Stimulated activated CD4-positive, alpha-beta T cell treated with anti-CD3 and anti-CD28 coated beads, Interleukin-1b, Interleukin-23, amount 100 ng/mL, for 1 hour (primary cell): ENCODE measurements at places on chromosomes 7 and 10.

GRCh38 chr10:131902211-131902610, 1.4 kb downstream of the PPP2R2D start:
- DNase-seq = no peak

GRCh38 chr7:156119771-156120170, 307.5 kb upstream of the SHH start:
- DNase-seq = no peak

DNA sequence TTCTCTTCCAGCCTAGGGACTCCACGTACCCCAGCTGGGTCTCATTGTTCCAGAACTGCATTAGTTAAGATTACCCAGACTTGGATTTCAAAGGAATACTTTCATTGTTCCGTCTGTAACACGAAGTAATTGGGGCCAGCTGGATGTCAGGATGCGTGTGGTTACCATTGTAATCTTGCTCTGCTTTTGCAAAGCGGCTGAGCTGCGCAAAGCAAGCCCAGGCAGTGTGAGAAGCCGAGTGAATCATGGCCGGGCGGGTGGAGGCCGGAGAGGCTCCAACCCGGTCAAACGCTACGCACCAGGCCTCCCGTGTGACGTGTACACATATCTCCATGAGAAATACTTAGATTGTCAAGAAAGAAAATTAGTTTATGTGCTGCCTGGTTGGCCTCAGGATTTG, 21.0 kb downstream of the LRRC17 start:
- no peak for DNase-seq

DNA sequence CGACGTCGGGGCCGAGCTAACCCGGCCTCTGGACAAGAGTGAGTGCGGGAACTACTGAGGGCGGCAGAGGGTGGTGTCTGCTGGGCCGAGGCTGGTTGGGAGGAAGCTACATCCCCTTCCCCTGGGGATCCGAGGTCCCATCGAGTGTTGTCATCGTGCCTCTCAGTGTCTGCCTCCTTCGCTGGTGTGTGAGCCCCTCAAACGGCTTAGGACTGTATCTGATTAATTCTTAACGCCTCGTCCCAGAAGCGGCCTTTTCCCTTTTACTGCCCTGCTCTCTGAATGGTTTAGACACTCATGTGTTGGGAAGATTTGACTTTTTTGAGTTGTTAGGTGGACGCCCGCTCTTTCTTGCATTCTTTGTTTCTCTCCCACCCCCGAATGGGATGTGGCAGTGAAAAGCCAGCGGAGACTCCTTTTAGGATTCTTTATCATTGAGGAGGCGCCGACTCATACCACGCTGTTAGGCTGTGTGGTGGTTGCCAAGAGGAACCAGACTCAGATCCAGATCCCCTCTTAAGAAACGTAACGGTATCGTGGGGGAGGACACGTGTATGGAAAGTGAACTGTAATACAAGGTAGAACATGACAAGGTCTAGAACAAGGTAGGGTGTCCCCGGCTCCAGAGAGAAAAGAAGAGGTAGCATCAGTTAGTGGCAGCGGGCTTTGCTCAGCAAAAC, 631 bp downstream of the SUPV3L1 start:
- DNase-seq = no peak

DNA sequence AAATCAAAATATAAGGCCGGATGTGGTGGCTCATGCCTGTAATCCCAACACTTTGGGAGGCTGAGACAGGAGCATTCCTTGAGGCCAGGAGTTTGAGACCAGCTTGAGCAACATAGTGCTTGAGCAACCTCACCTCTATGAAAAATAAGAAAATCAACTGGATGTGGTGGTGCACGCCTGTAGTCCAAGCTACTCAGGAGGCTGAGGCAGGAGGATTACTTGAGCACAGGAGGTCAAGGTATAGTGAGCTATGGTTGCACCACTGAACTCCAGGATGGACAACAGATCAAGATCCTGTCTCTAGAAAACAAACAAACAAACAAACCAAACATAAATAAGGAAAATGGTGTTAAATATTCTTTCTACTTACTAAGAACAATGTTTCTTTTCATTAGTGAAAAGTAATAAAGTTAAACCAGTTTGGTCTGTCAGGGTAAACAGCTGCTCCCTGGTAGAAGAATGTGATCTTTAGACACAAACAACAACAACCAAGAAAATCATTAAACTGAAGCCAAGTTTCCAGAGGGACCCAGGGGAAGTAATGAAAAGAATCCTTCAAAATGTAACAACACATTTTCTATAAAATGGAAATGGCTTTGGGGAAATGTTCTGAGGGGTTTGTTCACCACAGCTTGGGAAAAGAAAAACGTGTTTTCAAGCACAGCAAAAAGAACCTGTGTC, 17.5 kb upstream of the BAG3 start:
- DNase-seq = no peak

- no peak for DNase-seq
These were observed 19.5 kb upstream of the HERPUD2 start for GRCh38 chr7:35714407-35714806.

DNA sequence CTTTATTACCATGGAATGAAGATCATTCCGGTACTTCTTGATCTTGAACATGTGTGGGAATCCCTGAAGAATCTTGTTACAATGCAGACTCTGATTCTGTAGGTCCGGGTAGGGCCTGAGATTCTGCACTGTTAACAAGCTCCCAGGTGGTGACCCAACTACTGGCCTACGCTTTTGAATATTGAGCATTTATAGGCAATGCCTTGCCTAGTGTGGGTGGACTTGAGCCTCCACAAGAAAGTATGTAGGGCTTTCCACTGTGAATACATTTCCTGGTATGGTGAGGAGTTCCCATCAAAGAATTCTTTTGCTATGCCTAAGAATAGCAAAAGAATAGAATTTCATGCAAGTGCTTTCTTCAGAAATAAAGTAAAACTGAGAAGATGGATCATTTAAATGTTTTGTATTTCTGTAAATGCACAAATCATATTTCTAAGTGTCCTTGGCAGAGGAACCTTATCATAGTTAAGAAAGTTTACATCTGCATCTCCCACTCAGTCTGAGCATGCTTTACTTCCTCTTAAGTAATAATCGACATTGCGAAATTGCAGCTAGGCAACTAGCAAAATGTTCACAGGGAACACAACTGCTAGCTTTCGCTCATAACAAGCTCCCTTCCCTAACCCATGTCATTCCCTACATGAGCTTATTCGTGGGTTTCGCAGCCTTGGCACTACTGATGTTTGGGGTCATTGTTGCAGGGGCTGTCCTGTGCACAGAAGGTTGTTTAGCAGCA, 71.4 kb downstream of the AHR start:
- no peak for DNase-seq

GRCh38 chr7:80679921-80680907, 41.8 kb downstream of the CD36 start:
- no peak for DNase-seq

DNA sequence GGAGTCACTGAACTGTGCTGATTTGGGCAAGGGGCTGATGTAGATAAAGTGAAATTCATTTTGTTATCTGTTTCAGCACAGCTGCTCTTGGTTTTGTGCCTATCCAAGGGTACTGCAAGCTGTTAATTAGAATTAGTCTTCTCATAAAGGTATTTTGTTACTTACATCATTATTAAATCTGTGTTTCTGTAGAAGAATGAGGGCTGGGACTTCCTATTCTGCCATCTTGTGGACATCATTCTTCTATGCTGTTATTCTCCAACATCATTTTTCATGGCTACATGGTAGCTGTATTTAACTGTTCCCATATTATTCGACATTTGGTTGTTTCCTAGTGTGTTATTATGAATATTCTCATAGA, 76.2 kb upstream of the CCDC71L start:
- no peak for DNase-seq

GRCh38 chr10:1169186-1169885, 113.2 kb downstream of the WDR37 start:
- no peak for DNase-seq

DNA sequence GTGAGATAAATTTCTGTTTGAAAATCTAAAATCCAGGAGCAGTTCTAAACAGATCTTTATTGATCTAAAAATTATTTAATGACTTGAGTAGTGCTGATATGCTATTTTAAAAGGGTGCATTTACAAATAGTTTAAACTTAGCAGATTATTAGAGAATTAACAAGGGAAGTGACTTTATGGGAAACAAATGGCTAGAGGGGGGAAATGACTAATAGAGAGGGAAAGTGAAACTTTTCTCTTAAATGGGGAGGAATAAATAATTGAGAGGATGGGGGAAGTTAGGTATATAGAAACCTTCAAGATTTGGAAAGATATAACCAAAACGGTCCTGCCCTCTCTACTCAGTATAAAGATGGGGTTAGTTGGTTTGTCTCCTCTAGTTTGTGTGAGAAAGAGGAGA, 90.1 kb upstream of the ARMC3 start:
- DNase-seq = no peak

GRCh38 chr10:71395621-71396020, 1.1 kb upstream of the CDH23 start:
- DNase-seq = no peak

- DNase-seq = no peak
These were observed 21.2 kb downstream of the IMMP2L start for GRCh38 chr7:111541067-111541466.

DNA sequence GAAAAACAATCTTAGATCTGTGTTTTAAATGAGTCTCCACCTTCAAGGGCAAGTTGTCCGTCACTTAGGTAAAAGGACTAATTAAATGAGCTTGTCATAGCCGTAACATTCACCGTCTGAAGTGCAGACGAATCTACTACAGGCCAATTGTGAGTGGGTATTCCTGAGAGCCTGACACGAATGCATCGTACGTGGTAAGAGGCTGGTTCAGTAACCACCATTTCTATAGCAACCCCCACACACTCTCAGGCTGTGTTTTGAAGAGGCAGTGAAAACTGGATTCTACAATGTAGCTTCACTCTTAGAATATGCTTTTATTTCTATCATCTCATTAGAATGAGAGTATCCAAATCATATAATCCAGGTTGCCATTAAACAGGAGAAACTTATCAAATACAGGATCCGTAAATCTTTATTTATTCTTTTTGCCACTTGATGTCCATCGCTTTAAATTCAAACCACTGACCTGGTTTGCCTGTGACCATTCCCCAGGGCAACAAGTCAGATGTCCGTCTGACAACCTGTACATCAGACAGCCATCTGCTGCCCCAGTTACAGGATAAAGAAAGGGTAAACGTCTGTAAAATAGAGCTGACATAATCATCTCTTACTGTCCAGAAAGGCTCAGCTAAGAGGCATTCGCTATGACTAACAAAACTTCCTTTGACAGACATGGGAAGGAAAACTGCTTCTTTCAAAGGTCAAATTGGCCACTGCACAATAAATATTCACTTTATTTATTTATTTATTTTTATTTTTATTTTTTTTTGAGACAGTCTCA, 70.3 kb upstream of the NMT2 start:
- no peak for DNase-seq

DNA sequence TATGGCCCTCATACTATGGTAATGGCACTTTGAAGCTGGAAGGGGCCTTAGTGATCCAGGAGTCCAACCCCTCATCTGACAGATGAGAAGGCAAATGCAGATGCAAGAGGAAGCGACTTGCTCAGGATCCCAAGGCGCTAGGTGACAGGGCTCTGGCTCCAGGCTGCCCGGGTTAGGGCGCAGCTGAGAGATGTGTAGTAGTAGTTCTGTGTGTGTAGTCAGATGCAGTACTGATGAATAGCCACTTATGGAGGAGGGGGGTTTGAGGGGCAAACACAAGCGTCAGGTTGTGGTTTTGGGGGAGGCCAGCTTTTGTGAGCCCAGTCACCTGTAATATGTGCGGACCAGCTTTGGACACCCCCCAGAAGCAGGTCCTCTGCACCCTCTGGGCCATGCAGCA, 4.8 kb downstream of the ADRA2A start:
- no peak for DNase-seq

DNA sequence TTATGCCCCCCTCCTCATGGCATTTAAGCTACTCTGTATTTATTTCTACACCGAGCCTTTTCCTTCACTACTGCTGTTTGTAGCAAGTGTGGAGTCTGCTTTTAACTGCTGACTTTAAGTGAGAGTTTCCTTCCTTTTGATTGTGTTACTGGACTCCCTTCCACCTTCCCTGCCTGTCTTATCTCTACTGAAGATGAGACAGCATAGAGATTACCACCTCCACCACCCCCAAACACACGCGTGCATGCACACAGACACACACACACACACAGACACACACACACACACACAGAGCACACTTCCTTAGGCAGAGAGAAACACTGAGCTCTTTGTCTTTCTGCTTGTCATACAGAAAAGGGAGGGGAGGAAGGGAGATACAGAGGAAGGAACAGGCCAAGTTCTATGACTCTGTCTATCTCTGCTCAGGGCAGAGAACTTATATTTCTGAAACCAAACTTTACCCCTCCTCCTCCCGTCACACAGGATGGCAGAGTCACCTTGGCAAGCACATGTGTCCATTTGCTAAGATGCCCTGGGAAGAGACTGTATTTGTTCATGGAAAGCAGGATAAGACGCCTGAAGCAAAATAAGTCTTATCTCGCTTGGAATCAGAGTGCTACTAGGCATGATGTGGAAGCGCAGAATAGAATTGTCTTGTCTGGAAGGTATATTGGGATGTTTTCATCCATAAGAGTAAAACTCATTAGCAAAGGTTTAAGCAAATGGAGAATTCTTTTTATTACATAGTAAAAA, 81.8 kb upstream of the CAV2 start:
- no peak for DNase-seq

- DNase-seq = no peak
These were observed 261.3 kb upstream of the MEOX2 start for GRCh38 chr7:15947754-15948153.

GRCh38 chr7:41855798-41856197, 152.9 kb upstream of the INHBA start:
- DNase-seq = no peak

DNA sequence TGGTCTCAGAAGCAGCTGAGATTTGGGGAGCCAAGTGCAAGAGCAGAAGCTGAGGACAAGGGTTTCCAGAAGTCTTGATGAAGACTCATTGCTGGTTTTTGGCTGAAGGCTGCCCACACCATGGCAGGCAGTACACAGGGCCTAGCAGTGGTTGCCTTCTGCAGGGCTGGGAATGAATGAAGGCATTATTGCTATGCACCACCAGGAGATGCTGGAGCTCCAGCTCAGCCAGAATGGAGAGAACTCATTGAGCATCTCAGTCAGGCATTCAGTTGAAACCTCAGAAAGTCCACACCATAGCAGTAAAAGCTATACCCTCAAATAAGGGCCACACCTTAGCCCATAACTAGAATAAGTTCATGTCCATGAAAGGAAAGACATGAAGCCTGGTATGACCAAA, 190.5 kb downstream of the DPP6 start:
- DNase-seq = no peak

GRCh38 chr10:100766693-100767421, 21.5 kb downstream of the PAX2 start:
- no peak for DNase-seq

- DNase-seq = no peak
These were observed 44.9 kb upstream of the SVOPL start for GRCh38 chr7:138746073-138746472.

DNA sequence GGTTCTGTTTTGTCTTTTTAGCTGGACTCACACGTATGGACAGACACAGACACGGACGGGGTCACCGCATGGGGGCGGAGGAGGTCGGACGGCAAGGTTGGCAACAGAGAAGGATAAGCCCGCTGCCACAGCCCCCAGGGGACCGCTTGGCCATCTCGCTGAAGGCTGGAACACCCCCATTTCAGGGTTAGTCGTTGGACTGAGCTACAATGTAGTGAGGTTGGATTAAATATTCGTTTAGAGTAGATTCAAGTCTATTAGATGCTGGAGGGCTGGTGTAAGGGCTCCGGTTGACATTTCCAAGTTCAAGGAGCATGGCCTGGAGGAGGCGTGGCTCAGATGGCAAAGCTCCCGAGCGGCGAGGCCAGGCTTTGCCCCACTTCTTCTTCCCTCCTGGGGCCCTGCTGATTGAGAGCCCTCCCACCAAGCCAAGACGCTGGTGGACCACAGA, 35.2 kb downstream of the PPIF start:
- DNase-seq = no peak
